ENCODE measurements at places on chromosomes 3 and 15.

DNA sequence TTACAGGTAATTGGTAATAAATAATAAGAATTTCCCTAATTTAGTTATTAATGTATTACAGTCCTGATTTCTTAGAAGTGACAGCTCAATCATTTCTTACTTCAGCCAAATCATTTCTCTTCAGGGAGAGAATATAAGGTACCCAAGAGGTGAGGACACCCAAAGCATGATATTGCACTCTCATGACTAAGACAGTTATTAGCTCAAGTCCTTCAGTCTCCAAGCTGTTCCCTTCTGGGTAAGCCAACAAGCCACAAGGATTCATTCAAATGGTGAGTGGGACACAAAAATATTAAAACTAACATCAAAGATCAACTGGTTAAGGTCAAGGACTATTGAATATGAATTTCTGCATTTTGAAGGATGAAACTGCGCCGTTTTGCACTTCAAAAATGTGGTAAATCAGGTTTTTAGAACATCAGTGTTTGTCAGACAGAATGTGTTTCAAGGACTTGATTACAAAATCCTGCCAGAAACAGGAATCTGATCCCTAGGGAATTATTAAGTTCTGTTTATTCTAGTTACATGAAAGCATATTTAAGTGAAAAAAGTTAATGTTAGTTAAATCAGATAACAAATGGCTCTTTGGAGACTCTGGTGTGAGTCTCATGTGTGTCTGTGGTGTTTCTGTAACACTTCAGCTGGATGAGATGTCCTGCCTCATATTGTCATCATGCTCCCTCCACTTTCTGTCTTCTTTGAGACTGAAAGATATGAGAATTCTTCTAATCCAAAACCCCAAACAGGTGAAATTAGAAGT lies 101.7 kb upstream of the COL8A1 start:
- DNase-seq, result no peak

DNA sequence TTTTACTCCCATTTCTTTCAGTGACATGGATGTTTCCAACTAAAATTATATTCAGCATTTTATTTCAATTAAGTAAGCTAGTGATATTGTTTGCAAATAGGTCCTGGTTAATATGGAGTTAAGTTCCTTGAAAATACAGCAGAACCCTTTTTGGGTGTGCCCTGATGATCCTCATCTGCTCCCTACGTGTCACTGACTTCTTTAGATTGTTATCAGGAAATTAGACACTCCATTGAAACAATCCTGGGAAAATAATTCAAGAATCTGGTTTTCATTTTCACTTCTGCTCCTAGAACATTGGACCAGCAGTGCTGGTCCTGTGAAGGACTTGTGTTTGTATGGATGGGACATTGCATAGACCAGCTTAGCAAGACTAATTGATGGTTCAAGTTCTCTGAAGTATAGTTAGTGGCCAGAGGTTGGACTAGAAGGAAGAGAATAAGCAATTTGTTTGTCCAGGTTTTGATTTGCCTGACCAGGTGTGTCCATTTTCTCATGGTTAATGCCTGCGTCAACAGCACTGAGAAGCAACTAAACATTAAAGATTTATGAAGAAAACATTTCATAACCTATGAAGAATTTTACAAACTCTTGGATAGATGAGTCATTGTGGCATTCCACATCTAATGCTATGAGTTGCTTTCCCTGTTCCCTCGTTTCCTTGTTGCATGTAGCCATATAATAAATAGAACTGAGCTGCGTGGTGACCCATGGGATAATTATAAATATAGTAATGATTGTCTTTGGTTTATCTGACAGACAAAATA lies 95.8 kb downstream of the ZPLD1 start:
- DNase-seq, result no peak

- DNase-seq, result no peak
Observed at GRCh38 chr3:103499132-103499900, 1064.5 kb downstream of the ZPLD1 start.

DNA sequence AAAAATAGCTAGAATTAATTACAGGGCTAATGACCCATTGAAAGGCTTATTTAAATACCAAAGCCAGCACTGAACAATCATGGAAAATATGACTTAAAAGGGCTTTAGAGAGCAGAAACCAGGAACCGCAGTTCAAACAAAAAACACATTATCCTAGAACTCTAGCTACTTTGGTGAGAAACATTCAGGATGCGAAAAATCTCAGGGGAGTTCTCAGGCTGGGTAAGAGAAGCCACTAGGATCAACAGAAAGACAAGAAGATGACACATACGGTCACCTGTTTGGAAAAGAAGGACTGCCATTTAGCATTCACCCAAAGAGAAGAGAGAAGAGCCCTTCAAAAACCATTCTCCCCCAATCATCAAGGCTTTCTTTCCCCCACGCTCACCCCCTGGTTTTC lies 75.6 kb upstream of the ICE2 start:
- DNase-seq, result no peak

GRCh38 chr3:52280050-52280461 lies 1.6 kb upstream of the WDR82 start:
- DNase-seq, result no peak

- no peak for DNase-seq
Observed at GRCh38 chr3:155409336-155409735, 115.9 kb upstream of the STRIT1 start.

DNA sequence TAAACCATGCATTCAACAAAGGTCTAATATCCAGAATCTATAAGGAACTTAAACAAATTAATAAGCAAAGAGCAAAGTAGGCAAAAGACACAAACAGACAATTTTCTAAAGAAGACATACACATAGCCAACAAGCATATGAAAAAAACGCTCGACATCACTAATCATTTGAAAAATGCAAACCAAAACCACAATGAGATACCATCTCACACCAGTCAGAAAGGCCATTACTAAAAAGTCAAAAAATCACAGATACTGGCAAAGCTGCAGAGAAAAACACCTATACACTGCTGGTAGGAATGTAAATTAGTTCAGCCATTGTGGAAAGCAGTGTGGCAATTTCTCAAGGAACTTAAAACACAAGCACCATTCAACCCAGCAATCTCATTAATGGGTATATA lies 53.8 kb downstream of the FSIP1 start:
- no peak for DNase-seq

GRCh38 chr15:84844964-84845363 lies 27.8 kb downstream of the ALPK3 start:
- DNase-seq, result no peak

DNA sequence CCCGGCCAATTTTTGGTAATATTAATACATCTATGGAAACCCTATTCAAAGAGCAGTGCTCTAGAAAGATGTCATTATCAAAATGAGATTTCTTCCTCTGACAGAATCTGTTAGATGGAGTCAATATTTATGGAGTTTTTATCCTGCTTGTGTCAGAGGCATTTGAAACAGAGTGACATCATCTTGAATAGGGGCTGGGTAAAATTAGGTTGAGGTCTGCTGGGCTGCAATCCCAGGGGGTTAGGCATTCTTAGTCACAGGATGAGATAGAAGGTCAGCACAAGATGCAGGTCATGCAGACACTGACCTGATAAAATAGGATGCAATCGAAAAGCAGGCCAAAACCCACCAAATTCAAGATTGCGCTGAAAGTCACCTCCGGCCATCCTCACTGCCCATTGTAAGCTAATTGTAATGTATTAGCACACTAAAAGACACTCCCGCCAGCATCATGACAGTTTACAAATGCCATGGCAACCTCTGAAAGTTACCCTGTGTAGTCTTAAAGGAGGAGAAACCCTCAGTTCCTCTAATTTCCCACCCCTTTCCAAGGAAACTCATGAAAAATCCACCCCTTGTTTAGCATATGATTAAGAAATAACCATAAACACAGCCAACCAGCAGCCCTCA lies 27.3 kb upstream of the CCDC50 start:
- DNase-seq, result no peak

DNA sequence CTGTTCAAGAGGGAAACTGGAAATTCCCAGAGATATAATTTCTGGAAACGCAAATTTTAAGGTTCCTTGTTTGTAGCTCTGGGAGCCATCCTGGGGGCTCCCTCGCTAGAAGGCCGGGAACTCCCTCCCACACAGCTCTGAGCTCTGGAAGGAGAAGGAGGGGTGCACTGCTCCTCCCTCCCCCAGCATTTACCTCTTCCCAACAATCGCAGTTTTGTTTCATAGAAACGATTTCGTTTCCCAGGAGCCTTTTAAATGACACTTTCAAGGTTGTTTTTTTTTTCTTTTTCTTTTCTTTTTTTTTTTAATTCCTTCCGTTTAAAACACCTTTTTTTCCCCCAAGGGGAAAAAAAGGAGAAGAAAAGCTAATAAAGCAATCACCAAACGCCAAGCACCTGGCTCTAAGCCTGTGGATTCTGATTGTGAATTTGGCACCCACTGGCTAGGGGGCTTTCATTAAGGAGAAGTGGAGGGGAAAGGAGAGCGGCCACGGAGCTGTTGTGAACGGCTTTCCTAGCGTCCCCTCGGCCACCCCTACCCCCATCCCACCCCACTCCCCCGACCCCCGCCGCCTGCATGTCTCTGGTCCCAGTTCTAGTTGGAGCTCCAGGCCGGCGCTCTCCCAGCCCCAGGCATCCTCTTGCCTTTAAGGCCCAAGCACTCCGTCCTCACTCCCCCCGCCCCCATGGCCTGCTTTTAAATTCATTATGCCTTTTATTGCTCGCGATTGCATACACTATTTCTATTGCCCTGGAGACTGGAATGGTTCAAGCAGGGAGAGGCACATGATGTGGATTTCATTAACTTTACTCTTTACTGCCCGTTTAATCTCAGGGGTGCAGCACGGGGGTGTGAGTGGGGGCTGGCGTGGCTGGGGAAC lies 13.6 kb upstream of the CCDC33 start:
- no peak for DNase-seq

- DNase-seq, result no peak
Observed at GRCh38 chr3:102466001-102466400, 31.2 kb downstream of the ZPLD1 start.

GRCh38 chr3:151923901-151924300 lies 50.5 kb downstream of the SUCNR1 start:
- DNase-seq, result no peak

DNA sequence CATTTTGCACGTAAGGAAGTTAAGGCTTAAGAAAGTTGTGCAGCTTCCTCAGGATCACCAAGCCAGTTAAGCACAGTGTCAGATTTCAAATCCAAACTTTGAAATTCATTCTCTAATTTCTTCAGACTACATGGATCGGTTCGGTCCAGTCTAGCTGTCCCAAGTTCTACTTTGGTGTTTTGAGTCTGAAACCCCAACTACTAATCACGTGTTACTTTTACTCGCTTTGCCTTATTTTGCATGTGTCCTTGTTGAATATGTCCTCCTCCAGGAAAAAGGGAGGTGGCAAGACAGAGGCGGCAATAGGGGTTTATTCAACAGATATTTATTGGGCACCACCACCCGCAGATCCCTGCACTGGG lies 522 bp upstream of the GXYLT2 start:
- DNase-seq, result no peak

- no peak for DNase-seq
Observed at GRCh38 chr3:150454622-150455021, 46.5 kb downstream of the TSC22D2 start.

DNA sequence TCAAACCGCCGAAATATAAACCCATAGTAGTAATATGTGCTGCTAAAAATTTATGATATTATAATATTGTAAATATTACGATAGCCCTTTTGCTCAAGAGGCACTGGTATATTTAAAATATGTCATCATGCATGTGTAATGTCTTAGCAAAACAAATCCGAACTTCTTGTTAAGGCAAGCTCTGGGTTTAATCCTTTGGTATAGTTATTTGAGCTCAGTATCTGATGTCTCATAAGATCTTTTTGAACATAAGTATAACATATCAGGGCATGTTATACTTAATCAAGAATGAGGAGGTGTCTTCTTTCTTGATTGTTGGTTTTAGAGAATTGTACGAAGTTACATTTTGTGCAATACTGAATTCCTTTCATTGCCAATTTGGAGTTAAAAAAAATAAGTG lies 154.1 kb upstream of the CBLB start:
- DNase-seq, result no peak

GRCh38 chr15:92579486-92579885 lies 76.1 kb downstream of the FAM174B start:
- DNase-seq, result no peak

DNA sequence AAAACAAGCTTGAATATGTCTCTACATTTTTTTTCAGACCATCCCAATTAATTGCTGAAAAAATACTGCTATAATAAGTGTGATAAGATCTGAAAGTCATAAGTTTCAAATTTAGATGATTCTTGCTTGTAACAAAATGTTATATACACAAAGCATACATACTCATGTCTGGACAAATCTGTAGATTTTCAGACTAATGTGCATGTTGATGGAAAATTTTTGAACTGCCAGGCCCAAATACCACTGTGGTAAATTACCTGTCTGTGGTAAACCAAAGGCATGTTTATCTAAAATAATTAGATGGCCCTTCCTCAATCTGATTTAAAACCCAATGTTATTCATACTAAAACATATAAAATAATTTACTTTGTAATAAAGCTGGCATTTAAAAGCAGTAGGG lies 31.7 kb upstream of the CLDN16 start:
- no peak for DNase-seq

- DNase-seq, result no peak
Observed at GRCh38 chr15:58923696-58924300, 9.7 kb downstream of the SLTM start.

DNA sequence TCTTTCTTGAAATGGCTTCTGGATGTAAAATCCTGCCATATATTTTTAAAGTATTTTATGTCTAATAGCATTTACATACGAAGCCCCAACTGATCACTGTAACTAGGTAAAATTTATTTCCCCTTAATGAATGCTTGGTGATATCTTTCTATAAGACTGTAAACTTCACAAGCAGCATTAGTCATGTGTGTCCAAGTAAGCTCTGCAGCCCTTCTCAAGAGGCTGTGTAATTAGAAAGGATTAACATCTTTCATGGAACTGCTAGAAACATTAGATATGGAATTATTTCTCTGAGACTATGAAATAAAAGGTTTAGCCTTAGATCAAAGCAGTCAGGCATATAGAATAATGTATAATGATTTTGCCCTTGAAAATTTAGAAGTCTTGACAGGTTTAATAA lies 143.3 kb downstream of the EPHA3 start:
- no peak for DNase-seq

DNA sequence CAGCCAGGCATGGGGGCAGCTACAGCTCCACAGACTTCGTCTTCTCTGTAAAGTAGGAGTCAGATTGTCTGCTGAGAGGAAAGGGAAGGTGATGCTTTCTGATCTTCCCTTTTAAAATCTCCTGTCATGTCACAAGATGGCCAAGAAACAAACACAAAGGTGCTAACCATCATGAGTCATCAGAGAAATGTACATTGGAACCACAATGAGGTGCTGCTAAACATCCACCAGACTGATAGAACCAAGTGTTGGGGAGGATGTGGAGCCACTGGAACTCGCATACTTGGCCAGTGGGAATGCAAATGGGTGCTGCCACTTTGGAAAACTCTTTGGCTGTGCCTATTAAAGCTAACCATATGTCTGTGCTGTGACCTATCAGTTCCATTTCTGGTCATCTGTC lies 268.8 kb downstream of the SLCO3A1 start:
- no peak for DNase-seq

- no peak for DNase-seq
Observed at GRCh38 chr3:37824090-37824953, 37.4 kb upstream of the CTDSPL start.
